Activated CD4-positive, CD25-positive, alpha-beta regulatory T cell treated with anti-CD3 and anti-CD28 coated beads, Interleukin-2, amount 50 U/mL, for 72 hours (primary cell): ENCODE measurements at places on chromosomes 2 and 18.

GRCh38 chr2:19050354-19050753, 308.1 kb downstream of the OSR1 start:
- no peak for DNase-seq

DNA sequence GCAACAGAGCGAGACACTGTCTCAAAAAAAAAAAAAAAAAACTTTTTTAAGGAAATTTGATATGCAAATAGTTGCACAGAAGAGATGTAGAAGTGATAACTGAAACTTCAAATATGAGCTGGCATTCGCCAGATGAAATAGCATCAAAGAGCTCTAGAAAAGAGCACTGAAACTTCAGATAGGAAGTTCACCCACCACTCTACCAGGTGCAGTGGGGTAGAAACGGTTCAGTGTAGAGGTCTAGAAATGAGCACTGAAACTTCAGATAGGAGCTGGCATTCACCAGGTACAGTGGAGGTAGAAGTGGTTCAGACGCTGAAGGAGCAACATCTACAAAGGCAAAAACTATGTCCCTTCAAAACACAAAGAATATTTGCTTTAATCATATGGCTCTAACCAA, 9.0 kb upstream of the ONECUT2 start:
- DNase-seq, result no peak

- no peak for DNase-seq
Observed at GRCh38 chr18:5106730-5107129, 90.3 kb downstream of the AKAIN1 start.

DNA sequence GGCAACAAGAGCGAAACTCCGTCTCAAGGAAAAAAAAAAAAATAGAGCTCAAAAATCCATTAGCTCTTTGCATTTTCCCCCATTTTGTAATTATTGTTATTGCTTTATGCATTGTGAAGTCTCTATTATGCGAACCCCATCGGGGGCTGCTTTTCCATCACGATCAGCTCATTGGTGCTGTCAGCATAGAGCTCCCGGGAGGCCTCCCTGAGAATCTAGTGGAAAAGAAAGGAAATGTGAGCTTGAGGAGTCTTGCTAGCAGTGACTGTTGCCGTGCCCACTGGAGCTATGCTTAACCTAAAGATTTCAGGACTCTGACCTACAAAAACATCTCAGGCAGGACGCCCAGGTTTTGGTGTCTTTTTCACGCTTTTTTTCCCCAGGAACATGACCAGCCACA, 102.6 kb upstream of the NDUFV2 start:
- DNase-seq, result no peak

DNA sequence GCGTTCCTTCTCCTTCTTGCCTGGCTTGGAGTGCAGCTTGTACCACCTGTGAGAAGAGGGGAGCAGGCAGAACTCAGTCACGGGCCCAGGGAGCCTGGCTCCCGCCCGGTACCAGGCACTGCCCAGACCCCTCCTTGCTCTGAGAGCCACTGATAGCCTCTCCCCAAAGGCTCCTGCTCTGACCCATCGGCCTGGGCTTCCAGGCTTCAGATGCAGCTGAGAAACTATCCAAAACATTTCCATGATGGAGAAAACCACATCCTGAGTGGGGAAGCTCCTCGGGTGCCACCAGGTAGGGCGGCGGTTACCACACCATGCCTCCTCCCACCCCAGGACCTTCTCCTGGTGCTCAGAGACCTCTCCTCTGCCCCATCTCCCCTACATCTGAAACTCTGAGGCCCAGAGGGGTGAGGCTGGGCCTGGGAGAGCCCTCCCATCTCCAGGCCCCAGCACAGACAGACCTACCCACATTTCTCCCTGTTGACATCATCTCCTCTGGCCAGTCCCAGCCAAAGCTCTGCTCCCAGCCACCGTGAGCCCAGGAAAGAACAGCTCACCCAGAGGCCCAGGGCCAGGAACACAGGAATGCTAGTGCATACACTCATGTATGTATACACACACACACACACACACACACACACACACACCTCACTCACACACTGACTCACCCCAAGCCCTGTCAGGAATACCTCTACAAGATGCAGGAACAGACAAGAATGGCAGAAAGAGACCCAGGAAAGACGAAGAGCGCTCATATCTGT, 17.9 kb upstream of the SFXN5 start:
- no peak for DNase-seq

DNA sequence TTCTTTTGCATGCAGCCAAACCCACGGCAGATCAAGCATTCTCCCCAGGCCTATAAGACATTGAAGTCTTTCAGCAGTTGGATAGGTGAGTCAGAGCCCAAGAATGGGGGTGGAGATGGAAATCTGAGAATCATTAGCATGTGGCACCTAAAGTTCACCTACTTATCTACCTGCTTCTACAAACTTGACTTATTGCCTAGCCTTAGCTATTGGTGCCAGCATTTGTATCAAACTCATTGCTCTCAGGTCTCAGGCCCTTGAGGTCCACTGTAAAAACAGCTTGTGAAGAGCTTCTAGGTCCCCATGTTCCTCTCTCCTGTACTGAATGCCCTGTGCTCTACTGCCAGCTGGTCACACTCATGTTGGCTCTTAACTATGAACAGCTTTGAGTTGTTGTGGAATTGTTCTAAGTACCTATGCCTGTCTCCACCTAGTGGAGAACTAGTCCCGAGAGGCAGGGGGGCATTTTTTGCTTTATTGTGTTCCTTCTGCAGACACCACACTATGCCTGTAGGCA, 278.4 kb upstream of the SPRED2 start:
- no peak for DNase-seq

DNA sequence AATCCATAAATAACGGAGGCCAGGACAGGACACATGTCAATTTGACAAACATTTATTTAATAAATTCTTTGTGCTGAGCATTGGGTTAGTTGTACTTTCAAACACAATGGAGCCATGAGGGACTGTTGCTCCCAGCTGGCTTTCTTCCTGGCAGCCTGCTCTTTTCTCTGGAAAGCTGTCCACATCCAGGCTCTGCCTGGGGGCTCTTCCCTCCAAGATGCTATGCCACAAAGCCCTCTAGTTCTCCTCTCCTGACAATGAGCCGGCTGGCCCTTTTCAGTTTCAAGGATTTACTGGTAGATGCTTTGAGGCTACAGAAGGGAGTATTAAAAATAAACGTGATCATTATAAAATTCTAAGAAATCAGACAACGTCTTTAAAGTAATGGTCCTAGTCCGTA, 44.1 kb upstream of the SLC14A2 start:
- DNase-seq, result no peak

DNA sequence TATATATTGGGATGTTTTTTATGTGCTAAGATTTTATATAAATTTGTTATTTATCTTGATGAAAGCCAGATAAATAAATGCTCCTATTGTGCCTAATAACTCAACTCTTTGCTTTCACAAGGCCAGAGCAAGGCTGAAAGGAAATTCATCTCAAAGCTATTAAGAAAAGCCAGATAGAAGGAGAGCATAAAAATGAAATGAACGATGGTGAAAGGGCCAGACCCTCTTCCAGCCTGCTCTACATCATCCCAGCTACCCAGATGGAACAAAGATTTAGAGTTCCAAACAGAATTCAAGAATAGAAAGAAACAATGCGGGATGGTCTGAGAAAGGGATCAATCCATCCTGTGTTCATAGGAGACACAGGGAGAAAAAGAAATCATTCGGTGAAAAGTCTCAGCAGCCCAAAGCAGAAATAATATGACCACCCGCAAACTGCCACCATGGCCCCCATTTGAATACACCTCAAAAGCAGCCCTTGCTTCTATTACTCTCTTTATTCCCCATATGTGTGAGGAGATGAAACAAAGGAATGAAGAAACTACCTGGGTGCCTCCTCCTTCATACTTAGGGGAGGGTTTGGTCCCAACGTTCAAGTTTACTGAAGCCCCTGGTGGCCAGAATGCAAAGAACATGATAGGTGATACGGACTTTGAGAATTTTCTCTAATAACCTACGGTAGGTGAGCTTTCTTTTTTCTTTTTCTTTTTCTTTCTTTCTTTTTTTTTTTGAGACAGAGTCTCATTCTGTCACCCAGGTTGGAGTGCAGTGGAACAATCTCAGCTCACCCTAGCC, 110.1 kb upstream of the FBXO11 start:
- no peak for DNase-seq

DNA sequence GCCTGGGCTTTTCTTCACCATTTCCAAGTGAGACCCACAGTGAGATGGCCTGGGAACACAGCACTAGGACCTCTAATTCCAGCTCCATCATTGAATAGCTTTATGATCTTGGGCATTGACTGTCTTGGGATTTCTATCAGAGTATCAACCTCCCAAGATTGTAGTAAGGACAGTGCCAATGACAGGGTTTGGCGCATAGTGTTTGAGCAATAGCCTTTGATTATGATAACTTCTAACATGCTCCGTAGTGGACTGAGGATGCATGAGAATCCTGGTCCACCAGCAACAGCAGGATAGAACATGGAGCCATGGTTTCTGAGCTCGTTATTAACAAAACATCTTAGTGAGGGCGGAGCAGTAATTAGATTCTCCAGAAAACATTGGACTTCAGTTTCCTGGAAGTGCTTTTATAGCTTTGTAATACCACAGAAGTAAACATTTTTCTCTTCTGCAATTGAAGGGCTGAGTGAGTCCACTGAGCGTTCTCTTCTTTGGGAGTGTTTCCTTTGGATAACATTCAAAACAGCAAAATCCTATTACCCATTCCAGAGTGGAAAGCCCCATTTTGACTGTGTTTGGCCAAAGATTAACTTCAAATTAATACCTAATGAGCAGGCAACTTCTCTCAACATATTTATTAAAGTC, 63.7 kb downstream of the IL1R2 start:
- no peak for DNase-seq

DNA sequence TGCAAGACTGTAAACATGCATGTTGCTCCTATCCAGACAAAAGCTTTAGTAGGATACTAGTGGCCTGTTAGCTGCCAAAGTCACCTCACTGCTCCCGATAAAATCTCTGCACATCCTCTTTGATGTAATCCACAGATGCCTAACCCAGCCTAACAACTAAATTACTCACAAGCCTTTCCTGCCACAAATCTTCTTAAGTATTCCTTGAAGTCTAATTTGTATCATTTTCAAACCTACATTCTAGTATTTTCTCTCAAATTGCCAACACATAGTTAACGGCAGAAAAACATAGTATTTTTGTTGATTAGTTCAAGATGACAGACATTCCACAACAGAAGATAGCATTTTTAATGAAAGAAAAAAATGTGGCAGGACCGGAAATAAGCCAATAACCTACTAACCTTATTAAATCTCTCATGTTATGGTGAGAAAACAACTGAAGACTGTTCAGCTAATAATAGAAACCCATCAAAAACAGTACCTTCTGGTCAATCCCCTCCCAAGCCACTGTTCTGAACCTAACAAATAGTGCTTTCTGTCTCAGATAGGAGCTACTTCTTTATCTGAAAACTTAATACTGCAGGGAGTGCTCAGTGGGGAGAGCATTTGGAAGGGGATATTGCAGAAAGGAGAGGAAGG, at the start of gene MPP4:
Gene MPP4, minus strand, starts transcription at position 57 of the 639 bp plus-strand sequence. CDS start 4,690 bp downstream, outside the sequence.
- DNase-seq, result no peak

DNA sequence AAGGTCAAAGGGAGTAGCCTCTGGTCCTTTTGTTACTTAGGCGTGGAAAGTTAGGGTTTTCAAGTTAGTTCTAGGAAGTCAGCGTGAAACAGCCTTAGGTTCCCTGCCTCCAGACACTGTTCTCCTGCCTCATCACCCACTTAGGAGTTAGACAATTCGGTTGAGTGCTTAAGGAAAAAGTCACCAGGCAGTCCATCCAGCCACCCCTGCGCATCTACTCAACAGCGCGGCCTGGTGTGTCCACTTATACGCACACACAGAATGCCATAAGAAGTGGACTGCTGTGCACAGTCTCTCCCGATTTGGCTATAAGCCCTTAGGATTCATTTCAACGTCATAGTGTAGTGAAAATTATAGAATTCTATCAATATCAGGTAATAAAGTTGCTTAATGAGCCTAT, 470.8 kb upstream of the TNP1 start:
- no peak for DNase-seq
